CD4-positive, alpha-beta T cell treated with Interleukin-15 for 1 hour (primary cell): ENCODE measurements at places on chromosomes 16 and 17.

GRCh38 chr17:38761612-38762011 lies 9.1 kb downstream of the PSMB3 start:
- DNase-seq = peak; percentile 23

- DNase-seq = no peak
Measured at GRCh38 chr16:50500171-50500874, 47.9 kb upstream of the NKD1 start.

DNA sequence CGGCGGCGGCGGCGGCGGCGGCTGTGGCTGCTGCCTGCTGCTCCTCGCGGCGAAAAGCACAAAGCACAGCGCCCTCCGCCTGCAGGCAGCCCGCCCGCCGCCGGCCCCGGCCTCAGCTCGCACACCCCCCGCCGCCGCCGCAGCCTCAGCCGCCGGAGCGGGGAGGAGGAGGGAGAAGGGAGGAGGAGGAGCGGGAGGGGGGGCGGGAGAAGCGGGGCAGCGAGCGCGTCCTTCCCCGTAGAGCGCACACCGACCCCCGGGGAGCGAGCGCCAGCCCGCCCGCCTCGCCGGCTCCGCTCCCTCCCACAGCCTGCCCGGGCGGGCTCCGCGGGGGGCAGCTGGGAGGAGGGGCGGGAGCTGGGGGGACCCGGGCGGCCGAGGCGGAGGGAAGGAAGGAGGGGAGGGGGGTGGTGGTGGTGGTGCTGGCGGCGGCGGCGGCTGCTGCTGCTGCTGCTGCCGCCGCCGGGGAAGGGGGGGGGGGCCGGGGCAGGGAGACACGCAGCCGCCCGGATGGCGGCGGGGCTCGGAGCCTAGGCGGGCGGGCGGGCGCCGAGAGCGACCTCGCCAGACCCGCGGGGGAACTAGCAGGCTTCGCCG lies at the start of gene UBTF:
UBTF (minus strand) TSS at position 60 of the 597 bp plus-strand sequence. CDS start 1,446 bp downstream, outside the sequence.
- DNase-seq = peak; percentile 84

DNA sequence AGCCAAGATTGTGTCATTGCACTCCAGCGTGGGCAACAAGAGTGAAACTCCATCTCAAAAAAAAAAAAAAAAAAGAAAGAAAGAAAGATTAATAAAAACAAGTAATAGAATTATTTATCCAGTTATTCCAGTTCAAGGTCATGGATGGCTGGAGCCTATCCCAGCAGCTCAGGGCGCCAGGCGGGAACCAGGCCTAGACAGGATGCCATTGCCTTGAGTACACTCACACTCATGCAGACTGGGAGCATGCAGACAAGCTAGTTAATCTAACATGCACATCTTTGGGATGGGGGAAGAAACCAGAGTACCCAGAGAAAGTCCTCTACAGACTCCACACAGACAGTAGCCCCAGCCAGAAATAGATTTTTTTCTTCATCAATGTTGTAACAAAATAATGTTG lies 17.9 kb downstream of the PDP2 start:
- no peak for DNase-seq

DNA sequence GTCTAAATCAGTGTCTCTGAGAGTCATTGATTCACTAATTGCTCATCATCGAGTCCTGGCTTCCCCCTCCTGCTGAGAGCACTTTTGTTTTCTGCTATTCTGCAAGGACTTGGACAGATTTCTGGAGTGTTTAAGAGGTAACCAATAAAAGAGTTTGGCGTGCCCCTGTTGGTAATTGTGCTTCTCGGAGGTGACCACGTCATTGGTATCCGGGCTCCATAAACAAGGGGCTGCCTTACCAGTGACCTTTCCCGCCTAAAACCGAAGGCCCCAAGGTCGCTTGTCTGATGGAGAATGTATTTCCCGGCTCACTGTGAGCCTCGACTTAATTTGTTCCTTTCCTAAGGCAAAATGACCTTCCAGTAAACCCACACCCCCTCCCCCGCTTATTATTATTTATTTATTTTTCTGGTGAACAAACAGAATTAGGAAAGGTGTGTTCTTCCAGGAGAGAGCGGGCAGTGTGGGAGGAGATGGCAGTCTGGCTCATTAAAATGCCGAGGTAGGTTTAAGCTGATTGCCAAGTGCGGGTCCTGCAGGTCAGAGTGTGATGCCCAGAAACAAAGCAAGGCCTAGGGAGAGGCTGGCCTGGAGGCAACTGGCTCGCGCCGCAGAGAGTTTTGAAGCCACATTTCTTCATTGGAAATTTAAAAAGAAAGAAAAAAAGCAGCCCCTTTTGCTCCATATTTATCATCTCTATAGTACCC lies 30.2 kb downstream of the MSI2 start:
- no peak for DNase-seq

GRCh38 chr16:86818671-86819532 lies 240.6 kb downstream of the FOXL1 start:
- DNase-seq = no peak

GRCh38 chr17:49716668-49717364 lies 9.1 kb upstream of the SLC35B1 start:
- DNase-seq = no peak

GRCh38 chr16:3058139-3059030 lies 7.1 kb upstream of the IL32 start:
- DNase-seq = peak; percentile 53

- DNase-seq = no peak
Measured at GRCh38 chr16:87056551-87056950, 260.6 kb downstream of the C16orf95 start.

DNA sequence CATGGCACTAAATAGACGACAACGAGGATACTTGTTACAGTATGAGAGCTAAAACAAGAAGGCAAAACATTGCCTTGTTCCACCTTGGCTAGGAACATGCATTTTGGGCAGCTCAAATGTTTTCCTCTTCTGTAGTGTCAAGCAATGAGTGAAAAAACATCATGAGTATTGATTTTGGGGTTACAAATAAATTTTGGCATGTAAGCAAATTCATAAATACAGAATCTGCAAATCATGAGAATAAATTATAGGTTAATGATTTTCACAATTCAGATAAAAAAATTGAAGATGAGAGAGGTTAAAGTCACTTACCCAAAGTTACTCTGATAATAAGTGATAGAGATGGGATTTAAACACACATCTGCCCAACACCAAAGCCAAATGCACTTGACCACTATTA lies 28.4 kb upstream of the NUFIP2 start:
- no peak for DNase-seq

GRCh38 chr16:22423716-22424115 lies 49.3 kb upstream of the CDR2 start:
- no peak for DNase-seq

DNA sequence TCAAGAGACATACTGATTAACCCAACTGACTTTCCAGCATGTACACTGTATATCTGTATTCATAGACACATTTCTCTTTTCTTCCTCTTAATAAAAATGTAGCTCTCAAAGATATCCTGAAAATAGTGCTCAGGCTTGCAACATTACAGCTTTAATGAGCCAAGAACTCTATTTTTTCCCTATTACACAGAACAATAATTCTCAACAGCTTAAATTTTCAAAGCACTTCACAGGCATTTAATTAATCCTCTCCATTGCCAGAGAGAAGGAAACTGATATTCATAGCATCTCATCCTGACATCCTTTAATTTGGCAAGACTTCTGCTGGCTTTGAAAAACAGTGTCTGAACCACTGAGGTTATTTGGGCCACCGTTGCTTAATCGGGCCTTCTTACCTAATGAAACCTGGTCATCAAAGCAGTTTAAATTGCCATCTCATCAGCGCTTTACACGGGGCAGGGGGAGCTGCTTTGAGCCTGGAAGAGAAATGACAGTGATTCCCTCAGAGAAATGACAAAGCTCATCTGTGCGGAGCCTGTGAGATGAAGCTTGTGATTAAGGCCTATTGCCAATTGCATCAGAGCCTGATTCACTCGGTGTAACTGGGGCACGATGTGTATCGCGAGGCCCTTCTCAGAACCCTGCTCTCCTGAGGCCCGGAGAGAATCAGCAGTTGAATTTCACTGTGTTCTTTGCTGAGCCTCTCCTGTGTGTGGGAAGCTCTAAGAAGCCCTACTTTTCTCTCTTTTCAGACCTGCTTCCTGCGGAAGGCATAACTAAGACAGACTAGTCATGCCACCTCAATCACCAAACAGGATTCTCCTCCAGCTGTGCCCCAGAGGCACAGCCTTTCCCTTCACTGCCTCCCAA lies 8.5 kb upstream of the SIAH1 start:
- no peak for DNase-seq
